ENCODE measurements at places on chromosomes 1 and 21. TPM values are rescaled to one million over a fixed set of nuclear protein-coding genes. Genes with fewer than 3 reads are reported as not detected.
A peak's percentile ranks its signal among the peaks of the same experiment; 100 is the strongest.

ZNF648 gene
- polyA plus RNA-seq, result 0.13 TPM

TATDN3 gene
- polyA plus RNA-seq, result 9.5 TPM

LCE2B gene
- not detected for polyA plus RNA-seq

WNT3A gene
- polyA plus RNA-seq, result not detected

ZMYND12 gene
- polyA plus RNA-seq, result 4.8 TPM

DNA sequence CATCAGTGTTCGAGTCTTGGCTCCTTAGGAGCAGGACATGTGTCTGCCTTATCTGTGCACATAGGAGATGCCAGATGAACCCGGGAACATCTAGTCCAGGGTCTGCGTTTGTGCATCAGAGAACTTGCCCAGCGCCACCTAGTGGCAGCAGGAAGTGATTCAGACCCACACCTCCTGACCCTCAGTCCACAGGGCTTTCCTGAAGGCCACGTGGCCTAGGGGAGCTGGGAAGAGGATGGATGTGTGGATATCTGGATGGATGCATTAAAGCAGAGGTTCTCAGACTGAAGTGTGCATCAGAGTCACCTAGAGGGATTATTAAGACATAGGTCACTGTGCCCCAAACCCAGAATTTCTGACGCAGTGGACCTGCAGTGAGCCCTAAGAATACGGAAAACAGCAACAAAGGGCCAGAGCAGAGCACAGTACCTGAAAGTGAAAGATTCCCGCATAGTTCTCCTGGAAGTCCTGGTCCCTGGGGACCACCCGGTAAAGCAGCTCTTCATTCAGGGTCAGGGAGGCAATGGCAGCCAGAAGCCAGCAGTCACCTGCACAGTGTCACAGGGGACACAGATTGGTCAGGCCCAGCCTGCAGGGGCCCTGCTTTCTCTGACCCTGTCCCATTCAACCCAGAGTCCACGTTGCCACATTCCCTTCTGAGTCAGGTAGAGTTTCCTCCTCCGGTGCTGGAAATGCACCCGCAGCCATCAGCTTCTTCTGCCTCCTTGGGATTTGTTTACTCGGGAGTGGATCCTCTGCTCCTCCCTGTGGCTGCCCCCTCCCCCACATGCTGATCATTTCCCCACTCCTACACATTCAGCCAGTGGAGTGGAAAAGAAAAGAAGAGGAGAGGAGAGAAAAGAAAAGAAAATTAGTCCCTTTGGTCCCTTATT is 37.0 kb downstream of the CAPN8 start:
- peak; percentile 38 for DNase-seq

- DNase-seq, result no peak
Measured at GRCh38 chr1:209675565-209676154, 448 bp downstream of the G0S2 start.

- DNase-seq, result no peak
Measured at GRCh38 chr1:213119794-213120193, 68.8 kb downstream of the RPS6KC1 start.

- no peak for DNase-seq
Measured at GRCh38 chr1:211975152-211975941, 60.0 kb downstream of the INTS7 start.

- no peak for DNase-seq
Measured at GRCh38 chr1:34869760-34870159, 10.2 kb upstream of the SMIM12 start.

DNA sequence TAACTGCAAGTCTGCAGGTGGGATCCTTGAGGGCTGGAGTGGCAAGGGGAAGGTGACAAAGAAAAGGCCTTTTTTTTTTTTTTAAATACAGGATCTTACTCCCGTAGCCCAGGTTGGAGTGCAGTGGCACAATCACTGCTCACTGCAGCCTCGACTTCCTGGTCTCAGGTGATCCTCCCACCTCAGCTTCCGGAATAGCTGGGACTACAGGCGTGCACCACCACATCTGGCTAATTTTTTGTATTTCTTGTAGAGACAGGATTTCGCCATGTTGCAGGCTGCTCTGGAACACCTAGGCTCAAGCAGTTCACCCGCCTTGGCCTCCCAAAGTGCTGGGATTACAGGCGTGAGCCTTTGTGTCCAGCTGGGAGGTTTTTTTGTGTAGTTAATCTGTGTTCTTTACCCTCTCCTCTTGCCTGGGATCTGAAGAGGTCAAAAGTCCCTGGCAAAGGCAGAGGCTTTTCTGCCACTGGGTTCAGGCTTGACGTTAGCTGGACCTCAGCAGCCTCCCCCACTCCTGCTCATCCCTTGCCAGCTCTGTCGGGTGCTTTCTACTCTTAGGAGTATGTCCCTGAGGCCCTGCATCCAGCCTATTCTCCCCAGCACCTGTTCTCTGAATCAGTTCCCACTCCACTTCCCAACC is 5.2 kb downstream of the IL6R start:
- DNase-seq, result no peak

DNA sequence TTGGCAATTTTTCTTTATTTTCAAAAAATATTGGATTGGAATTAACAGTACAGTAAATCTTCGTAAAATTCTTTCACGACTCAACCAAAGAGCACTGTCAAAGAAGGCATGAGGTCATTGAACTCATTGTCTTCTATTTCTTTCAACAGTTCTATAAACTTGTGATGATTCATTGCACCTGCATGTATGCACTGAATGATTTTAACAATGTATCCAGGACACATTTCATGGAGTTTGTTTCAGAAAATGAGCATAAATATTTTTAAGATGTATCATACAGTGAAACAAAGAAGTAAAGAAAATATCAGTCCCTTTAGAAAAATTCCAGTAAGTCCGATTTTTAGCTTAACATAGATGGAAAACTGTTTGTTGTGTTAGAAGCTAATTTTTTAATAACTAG is 33.6 kb upstream of the CD34 start:
- DNase-seq, result no peak

GRCh38 chr1:75953461-75953860 is 21.3 kb upstream of the ASB17 start:
- no peak for DNase-seq

GRCh38 chr1:29931477-29932175 is 695.3 kb downstream of the PTPRU start:
- no peak for DNase-seq

DNA sequence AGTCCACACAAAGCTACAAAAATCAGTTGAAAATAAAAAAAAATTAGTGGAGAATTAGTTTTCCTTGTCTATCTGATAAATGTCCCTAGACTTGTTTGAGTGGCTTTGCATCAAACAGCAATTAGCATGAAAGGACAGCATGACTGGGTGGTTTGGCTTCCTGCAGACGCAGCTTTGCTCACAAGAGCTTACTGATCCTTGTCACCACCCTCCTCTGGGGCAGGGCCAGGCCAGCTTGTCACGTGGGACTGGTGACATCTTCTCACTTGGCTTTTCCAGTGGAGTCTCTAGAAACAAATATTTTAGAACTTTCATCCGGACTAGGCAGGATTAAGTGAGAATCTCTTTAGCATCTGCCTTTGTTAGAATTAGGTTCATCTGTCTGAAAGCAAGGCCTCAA is 76.0 kb upstream of the OLIG2 start:
- DNase-seq, result no peak

DNA sequence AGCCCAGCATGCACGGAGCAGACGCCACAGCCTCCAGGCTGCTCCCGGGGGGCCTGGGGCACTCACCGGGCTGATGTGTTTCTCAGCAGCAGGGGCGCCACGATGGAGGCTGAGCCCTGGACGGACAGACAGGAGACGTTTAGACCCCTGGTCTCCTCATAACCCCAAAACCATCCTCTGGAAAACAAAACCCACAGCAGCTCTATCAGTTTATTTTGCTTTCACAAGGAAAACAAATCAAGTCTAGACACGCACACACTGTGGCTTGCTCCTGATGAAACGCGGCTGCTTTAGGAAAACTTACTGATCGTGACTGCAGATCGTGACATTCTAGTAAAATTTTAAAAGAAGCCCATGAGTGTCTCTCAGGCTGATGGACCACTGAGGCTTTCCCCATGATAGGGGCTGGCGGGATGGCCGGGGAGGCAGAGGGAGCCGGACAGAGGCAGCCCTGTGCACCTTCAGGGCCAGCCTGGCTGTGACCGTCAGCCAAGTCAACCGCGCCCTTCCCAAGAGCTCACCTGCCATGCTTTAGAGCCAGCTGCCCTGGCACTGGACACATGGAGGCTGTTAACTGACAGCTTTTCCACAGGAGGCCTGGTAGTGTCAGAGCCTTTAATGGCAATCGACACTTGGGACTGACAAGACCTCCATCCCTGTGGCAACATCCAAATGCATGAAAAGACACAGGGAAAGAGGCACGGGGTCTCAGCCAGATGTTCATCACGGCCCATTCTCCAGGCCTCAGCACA is 5.2 kb downstream of the POFUT2 start:
- peak; percentile 3 for DNase-seq

DNA sequence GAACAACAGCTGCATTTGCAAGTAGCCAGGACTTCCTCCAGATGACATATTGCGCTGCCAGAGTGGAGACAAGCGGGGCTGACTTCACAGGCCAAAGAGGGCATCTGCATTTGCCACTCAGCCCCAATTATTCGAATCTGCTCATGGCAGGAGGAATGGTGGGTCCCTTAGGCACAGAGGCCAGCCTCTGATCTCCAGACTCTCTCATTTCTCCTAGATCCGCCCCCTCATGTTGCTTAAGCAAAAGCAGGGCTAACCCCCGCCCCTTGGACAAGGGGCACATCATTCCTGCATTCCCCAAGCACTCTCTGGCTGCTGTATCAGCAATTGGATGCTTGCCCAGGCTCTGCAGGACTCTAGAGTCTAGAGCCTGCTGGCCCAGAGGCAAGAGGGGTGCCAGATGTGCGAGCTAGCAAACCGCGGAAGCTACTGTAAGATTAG is 262.4 kb downstream of the ST6GALNAC3 start:
- peak; percentile 54 for DNase-seq

DNA sequence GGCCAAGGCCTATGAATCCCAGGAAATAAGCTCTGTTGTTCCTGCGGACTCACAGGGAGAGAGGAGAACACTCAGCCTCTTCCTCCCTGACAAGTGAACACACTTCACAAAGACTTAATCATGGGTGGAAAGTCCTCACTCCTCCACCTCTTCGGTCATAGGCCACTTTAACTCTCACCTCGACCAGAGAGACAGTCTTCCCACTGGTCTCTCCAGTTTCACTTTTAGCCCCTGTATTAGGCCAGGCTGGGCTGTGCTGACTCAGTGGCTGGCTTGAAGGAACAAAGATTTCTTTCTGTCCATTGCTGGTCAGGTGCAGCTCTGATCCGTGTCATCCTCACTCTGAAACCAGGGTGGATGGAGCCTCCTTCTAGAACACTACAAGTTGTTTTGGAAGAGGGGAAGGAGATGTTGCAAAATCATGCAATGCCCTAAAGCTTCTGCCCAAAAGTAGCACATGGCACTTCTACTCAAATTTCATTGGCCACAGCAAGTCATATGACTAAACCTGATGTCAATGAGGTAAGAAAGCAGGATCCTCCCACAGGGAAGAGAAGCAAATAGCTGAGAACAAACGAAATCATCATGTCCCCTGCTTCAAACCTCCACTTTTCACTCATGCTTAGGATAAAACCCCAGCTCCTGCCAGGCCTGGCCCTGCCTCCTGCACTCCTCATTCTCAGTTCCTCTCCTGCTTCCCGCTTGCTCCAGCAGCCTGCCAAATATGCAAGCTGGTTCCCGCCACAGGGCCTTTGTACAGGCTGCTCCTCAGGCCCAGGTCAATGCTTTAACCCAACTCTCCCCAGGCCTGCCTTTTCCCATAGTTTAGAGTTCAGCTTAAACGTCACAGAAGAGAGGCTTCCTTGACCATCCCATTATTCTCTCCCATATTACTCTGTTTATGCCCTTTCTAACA is 150.5 kb upstream of the RUNX3 start:
- no peak for DNase-seq

DNA sequence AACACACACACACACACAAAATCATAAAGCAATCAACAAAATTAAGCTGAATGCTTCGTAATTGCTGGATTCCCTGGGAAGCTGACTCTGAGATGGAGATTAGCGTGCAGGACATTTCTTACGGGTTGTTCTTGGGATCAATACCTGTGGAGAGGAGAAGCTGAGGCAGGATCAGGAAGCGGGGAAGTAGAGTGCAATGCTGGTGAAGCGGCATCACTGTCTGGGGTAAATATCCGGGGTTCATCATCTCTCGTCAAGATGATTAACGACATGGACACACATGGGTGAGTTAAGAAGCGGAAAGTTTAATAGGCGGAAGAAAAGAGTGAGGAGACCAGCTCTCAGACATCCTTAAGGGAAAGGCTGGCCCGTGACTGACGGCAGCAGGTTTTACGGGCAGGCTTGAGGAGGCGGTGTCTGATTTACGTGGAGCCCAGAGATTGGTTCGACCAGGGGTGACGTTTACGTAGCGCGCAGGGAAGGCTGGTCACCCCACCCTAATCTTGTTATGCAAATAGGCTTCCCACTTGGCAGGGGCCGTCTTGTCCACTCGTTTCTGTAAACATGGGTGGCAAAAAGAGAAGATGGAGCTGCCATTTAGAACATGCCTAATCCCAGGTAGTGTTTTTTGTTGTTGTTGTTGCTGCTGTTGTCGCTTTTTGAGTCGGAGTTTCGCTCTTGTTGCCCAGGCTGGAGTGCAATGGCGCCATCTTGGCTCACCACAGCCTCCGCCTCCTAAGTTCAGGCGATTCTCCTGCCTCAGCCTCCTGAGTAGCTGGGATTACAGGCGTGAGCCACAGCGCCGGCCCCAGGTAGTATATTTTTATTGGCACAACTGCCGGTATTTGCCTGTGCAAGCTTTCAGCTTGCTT is 135.6 kb upstream of the KCNJ15 start:
- DNase-seq, result no peak

Measured in ovary (tissue), 10 donors.